Astrocyte (in vitro differentiated cells and primary cell): ENCODE measurements at places on chromosomes 7 and 10. TPM values are rescaled to one million over a fixed set of nuclear protein-coding genes. Genes with fewer than 3 reads are reported as not detected.

DNA sequence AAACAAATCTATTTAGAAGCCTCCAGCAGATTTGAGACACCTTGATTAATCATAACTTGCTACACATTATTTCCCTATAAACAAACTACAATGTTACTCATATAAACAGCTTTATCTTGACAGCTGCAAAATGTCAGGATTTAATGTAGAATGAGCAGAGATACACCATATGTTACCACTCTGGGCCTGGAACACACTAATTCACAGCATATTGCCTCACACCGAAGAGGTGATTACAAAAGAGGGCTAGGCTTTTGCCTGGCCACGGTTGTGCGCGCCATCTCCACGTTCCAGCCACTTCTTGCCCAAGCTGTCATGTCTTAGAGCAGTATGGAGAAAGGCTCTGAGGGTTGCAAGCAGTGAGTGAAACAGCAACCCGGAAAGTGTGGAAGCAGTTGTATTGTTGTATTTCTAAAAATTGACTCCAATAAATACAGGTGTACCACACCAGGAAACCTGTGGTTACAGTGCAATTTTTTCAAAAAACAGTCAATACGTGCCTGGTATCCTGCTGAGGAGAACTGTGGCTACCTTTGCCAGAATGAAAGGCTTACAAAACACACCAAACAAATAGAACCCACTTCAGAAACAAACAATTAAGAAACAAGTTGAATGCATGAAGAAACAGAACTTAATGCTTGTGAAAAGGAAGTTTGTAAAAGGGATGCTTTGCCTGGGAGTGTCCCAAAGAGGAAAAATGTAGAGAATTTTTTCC, 498.1 kb downstream of the PLXNA4 start:
- no peaks in the 10 kb centered on the region for H3K4me1 ChIP-seq
- DNase-seq = peak; percentile 47
- no peak overlapping the region for H3K4me3 ChIP-seq
- H3K27me3 ChIP-seq = peaks cover 3% of the 10 kb centered on the region
- no peak overlapping the region for H3K27ac ChIP-seq

GRCh38 chr7:65238785-65239184, 134.9 kb upstream of the ZNF92 start:
- H3K4me3 ChIP-seq = no peak overlapping the region
- H3K27me3 ChIP-seq = no peaks in the 10 kb centered on the region
- H3K4me1 ChIP-seq = peaks cover 6% of the 10 kb centered on the region
- H3K27ac ChIP-seq = no peak overlapping the region
- DNase-seq = no peak
- no peaks in the 10 kb centered on the region for H3K36me3 ChIP-seq

GRCh38 chr7:87317691-87318245, 27.7 kb upstream of the CROT start:
- H3K36me3 ChIP-seq = no peaks in the 10 kb centered on the region
- DNase-seq = no peak
- no peak overlapping the region for H3K27ac ChIP-seq
- H3K4me3 ChIP-seq = no peak overlapping the region
- peaks cover 7% of the 10 kb centered on the region for H3K4me1 ChIP-seq

- H3K4me1 ChIP-seq = peaks cover 8% of the 10 kb centered on the region
- no peak overlapping the region for H3K4me3 ChIP-seq
- no peak overlapping the region for H3K27ac ChIP-seq
Measured at GRCh38 chr7:111364413-111364812, 197.9 kb downstream of the IMMP2L start.

DNA sequence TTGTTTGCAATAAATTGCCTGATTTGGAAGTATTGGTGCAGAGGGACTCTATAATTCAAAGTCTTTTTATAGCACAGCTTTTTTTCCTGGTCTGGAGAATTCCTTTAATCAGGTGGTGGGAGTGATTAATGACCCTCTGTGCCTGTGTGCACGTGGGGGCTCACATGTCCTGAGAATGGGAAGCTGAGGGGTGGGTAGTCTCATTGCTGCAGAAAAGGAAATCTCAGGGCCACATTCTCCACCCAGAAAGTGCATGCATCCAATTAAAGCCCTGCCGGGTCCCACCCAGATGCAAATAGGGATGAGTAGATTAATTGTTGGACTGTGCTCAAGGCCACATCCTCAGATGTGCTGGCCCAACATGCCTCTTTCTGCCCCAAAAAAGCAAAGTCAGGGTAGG, 324.7 kb downstream of the CXCL12 start:
- DNase-seq = no peak
- no peak overlapping the region for H3K27ac ChIP-seq
- no peaks in the 10 kb centered on the region for H3K36me3 ChIP-seq
- H3K27me3 ChIP-seq = peaks cover 30% of the 10 kb centered on the region
- no peak overlapping the region for H3K4me3 ChIP-seq

The CLIP2 gene
- 31.4 and 35.4 TPM in 2 replicates for total RNA-seq
